ENCODE measurements at places on chromosomes 16 and 17.

GRCh38 chr16:27690608-27691007, 140.7 kb downstream of the KATNIP start:
- no peak for DNase-seq

DNA sequence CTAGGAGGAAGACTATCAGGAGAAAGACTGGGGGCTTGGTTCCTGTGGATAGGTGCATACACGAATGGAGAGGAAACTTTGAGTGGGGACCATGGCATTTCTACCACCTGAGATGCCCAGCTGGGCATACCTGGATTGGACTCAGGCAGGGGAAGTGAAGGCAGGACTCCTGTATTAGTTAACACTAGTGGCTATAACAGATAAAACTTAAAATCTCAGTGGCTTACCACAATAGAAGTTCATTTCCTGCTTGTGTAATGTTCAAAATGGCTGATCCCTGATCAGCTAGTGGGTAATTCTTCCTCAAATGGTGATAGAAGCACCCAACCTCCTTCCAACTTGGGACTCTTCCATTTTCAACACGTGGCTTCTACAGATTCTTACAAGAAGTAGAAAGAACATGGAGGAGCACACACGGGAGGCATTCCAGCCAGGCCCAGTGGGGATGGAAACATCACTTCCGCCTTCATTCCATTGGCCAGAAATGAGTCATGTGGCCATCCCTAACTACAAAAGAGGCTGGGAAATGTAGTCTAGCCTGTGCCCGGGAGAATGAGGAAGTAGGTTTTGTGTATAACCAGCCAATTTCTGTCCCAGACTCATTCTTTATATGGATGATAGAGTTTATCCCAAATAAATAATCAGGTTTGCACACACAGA, 112.1 kb downstream of the UTP18 start:
- peak; percentile 23 for DNase-seq

GRCh38 chr16:57720142-57720575, 15.4 kb upstream of the KATNB1 start:
- peak; percentile 35 for DNase-seq

DNA sequence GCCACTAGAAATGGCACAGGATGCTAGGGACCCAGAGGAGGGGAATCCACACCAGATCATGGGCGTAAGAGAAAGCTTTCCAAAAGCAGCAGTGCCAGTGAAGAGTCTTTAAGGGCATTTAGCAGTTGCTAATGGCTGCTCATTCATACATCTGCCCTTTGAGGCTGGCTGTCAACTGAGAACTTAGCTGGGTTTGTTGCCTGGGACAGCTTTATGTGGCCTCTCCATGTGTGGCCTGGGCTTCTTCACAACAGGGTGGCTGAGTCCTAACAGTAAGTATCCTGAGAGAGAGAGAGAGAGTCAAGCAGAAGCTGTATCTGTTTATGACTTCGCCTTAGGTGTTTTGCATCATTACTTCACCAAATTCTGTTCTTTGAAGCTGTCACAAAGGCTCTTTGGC, 286.1 kb upstream of the KCNJ16 start:
- no peak for DNase-seq

DNA sequence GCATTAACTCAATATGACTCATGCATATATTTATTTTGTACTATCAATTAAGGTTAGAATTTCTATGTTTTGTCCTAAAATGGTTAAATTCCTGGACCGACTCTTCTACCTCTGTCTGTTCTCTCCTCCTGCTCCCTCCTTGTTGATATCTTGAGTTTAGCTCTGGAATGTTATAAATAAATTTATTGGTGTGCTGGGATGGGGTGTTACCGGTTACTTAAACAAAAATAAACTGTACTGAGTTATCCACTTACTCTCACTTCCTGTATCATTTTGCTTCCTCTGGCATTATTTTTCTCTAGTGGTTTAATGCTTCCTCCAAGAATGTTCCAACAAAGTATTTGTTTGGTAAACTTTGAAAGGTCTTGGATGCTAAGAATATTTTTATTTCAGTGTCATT, 120.1 kb downstream of the ABCA8 start:
- peak; percentile 12 for DNase-seq

- no peak for DNase-seq
Measured at GRCh38 chr17:81057777-81058176, 22.8 kb downstream of the BAIAP2 start.

Measured in umbilical cord (tissue), 2 donors.